ENCODE measurements at places on chromosomes 11 and 22. TPM values are rescaled to one million over a fixed set of nuclear protein-coding genes. Genes with fewer than 3 reads are reported as not detected.

- no peak for DNase-seq
- H3K36me3 ChIP-seq = no peaks in the 10 kb centered on the region
- no peak overlapping the region for H3K4me3 ChIP-seq
- no peak overlapping the region for H3K27ac ChIP-seq
- no peaks in the 10 kb centered on the region for H3K4me1 ChIP-seq
Measured at GRCh38 chr22:50691521-50691920, 18.9 kb downstream of the SHANK3 start.

DNA sequence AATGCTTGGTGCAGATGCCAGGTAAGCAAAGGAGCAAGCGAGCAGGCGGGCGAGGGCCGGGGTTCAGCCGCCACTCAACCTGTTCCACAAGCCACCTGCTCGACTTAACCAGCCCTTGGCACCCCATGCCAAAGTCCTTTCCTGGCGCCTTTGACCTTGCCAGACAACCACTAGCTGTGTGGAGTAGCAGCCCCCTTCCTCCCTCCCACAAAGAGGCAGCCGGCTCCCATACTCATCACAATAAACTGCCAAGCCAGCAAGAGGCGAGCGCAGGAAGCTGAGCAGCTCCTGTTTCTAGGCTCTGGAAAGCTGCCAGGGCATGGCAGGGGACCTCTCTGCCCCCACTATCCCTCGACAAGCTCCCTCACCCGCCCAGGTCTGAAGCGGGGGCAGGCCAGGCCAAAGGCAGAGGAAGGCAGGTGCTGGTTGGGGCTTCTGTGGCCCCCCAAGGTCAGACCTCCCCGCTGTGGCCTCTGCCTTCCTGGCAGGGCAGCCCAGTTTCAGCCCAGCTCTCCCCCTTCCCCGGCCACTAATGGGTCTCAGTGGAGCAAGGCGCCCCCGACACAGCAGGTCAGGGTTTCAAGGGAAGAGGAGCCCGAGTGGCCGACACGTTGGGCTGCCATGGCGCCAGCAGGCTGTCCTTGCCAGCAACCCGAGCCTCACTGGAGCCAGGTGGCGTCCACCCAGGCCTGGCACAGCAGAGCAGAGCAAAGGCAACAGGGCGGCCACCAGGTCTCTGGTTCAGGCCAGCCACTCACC lies 15.3 kb downstream of the MACROD1 start:
- H3K27me3 ChIP-seq = no peaks in the 10 kb centered on the region
- H3K4me3 ChIP-seq = no peak overlapping the region
- H3K36me3 ChIP-seq = no peaks in the 10 kb centered on the region
- H3K4me1 ChIP-seq = no peaks in the 10 kb centered on the region
- no peak for DNase-seq

GRCh38 chr22:37186997-37187522 lies 987 bp downstream of the C1QTNF6 start:
- H3K27me3 ChIP-seq = no peaks in the 10 kb centered on the region
- H3K36me3 ChIP-seq = no peaks in the 10 kb centered on the region
- H3K27ac ChIP-seq = no peak overlapping the region

DNA sequence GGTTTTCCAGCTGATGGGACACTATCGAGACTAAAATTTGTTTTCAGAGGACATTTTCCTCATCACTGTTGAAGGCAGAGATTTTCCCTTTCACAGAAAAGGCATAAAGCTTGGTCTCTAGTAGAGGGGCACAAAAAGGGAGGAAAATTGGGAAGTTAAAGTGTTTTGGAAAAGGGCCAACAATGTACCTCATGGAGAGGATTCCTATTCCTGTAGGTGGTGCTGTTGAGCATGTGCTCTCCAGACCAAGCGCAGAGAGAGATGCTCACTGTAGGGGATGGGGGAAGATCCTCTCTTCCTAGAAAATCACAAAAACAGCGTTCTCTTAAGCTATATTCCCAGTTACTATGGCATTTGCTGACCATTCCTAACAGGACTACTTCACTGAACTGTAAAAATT lies 44.9 kb downstream of the OR4C46 start:
- DNase-seq = no peak
- H3K36me3 ChIP-seq = no peaks in the 10 kb centered on the region
- no peak overlapping the region for H3K4me3 ChIP-seq
- H3K27ac ChIP-seq = no peak overlapping the region
- H3K4me1 ChIP-seq = no peaks in the 10 kb centered on the region
- no peaks in the 10 kb centered on the region for H3K27me3 ChIP-seq

- H3K27ac ChIP-seq = peak overlapping the region; percentile 14
- H3K4me1 ChIP-seq = peaks cover 48% of the 10 kb centered on the region
Measured at GRCh38 chr11:86138958-86139357, 70.1 kb upstream of the PICALM start.

DNA sequence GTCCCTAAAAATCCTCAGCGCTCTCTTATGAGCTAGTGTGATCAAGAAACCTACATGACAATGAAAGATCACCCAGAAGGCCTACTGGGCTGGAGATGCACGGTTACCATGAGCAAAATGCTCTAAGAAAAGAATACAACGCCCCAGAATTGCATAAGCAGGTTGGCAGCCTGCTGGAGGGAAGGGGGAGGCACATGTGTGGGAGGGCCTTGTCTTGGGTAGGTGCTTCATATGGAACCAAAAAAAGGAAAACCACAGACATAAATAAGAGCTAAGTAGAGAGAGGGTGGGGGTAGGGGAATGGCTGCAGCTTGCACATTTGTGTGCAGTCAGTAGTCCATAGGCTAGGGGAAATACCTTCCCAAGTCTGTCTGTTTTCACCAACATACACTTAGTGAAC lies 2.8 kb downstream of the SIAE start:
- no peak overlapping the region for H3K4me3 ChIP-seq
- no peak overlapping the region for H3K27ac ChIP-seq
- DNase-seq = no peak
- H3K36me3 ChIP-seq = no peaks in the 10 kb centered on the region
- peaks cover 36% of the 10 kb centered on the region for H3K4me1 ChIP-seq
- H3K27me3 ChIP-seq = no peaks in the 10 kb centered on the region

GRCh38 chr11:122848186-122848585 lies 9.9 kb downstream of the CRTAM start:
- H3K36me3 ChIP-seq = no peaks in the 10 kb centered on the region
- no peak for DNase-seq
- H3K4me1 ChIP-seq = peaks cover 92% of the 10 kb centered on the region
- no peak overlapping the region for H3K27ac ChIP-seq
- H3K4me3 ChIP-seq = no peak overlapping the region

- H3K27me3 ChIP-seq = no peaks in the 10 kb centered on the region
- no peaks in the 10 kb centered on the region for H3K4me1 ChIP-seq
- no peak for DNase-seq
- no peak overlapping the region for H3K4me3 ChIP-seq
- H3K27ac ChIP-seq = no peak overlapping the region
Measured at GRCh38 chr11:72705442-72706365, 31.5 kb upstream of the PDE2A start.

- no peaks in the 10 kb centered on the region for H3K4me1 ChIP-seq
- DNase-seq = no peak
- H3K36me3 ChIP-seq = no peaks in the 10 kb centered on the region
- no peaks in the 10 kb centered on the region for H3K27me3 ChIP-seq
Measured at GRCh38 chr22:37443977-37444376, 16.7 kb upstream of the ELFN2 start.

- H3K4me1 ChIP-seq = no peaks in the 10 kb centered on the region
- H3K27me3 ChIP-seq = no peaks in the 10 kb centered on the region
- no peak overlapping the region for H3K27ac ChIP-seq
- DNase-seq = no peak
- H3K36me3 ChIP-seq = peaks cover 11% of the 10 kb centered on the region
Measured at GRCh38 chr11:78109081-78110015, 29.7 kb upstream of the NDUFC2 start.

DNA sequence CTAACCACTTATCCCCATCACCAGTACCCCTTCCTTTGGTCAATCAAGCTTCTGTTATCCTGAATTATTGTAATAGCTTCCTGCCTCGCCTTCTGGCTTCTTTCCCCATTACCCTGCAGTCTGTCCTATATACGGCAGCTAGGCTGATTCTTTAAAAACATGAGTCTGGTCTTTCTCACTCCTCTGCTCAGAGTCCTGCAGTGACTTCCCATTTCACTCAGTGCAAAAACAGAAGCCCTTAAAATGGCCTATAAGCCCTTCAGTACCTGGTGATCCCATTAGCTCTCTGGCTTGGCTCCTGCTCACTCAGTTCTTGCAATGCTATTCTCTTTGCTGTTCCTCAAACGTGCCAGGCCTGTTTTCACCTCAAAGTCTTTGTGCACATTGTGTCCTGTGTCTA lies 58.4 kb downstream of the JRKL start:
- H3K27ac ChIP-seq = no peak overlapping the region
- no peak for DNase-seq
- H3K4me1 ChIP-seq = no peaks in the 10 kb centered on the region
- no peak overlapping the region for H3K4me3 ChIP-seq
- no peaks in the 10 kb centered on the region for H3K27me3 ChIP-seq

GRCh38 chr11:120681434-120682331 lies 170.1 kb downstream of the GRIK4 start:
- no peak overlapping the region for H3K4me3 ChIP-seq
- no peaks in the 10 kb centered on the region for H3K4me1 ChIP-seq
- no peak for DNase-seq
- no peaks in the 10 kb centered on the region for H3K27me3 ChIP-seq
- no peak overlapping the region for H3K27ac ChIP-seq

DNA sequence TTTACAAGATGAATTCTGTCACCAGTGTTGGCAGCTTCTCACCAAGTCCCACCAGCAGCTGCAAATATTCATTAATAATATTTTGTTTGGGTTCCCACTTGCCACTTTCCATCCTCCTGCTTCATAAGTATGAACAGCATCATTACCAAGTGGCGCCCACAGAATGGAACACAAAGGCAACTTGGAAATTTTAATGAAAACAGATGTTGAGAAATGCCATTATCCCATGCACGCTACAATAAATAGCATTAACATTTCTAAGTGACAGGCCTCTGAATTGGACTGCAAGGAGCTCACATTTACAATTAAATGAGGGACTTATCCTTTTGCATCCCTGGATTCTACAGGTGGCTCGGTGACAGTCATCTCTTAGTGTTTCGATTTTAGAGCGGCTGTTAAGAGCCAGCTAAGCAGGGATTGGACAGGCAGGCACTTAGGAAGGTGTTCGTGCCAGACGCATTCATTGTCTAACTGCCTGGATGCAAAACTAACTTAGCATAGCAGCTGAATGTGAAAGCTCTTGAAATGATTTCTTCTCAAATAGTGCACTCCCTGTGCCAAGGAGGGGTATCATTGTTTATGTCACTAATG lies 170.3 kb downstream of the KIRREL3 start:
- H3K27ac ChIP-seq = no peak overlapping the region
- DNase-seq = no peak
- H3K4me3 ChIP-seq = no peak overlapping the region
- H3K27me3 ChIP-seq = no peaks in the 10 kb centered on the region
- H3K4me1 ChIP-seq = no peaks in the 10 kb centered on the region

DNA sequence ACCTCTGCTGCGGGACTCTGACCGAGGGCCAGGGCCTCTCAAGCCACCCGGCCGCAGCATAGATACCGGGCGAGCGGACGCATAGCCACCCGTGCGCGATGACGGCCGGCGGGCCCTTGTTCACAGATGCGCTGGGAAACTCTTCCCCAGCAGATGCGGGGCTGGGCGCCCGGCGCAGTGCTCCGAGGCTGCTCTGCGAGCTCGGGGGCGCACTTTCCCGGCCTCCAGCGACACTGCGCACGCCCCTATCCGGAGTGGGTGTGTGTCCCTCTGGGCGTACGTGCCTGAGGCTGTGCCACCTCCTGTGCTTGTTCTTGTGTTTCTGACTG lies 104.7 kb upstream of the E2F8 start:
- H3K4me1 ChIP-seq = no peaks in the 10 kb centered on the region
- H3K36me3 ChIP-seq = no peaks in the 10 kb centered on the region
- no peak for DNase-seq
- H3K27me3 ChIP-seq = peaks cover 26% of the 10 kb centered on the region
- H3K4me3 ChIP-seq = no peak overlapping the region

GRCh38 chr11:12862696-12863469 lies 146.2 kb upstream of the RASSF10 start:
- peaks cover 4% of the 10 kb centered on the region for H3K27me3 ChIP-seq
- no peaks in the 10 kb centered on the region for H3K4me1 ChIP-seq
- no peaks in the 10 kb centered on the region for H3K36me3 ChIP-seq
- DNase-seq = no peak
- no peak overlapping the region for H3K4me3 ChIP-seq

DNA sequence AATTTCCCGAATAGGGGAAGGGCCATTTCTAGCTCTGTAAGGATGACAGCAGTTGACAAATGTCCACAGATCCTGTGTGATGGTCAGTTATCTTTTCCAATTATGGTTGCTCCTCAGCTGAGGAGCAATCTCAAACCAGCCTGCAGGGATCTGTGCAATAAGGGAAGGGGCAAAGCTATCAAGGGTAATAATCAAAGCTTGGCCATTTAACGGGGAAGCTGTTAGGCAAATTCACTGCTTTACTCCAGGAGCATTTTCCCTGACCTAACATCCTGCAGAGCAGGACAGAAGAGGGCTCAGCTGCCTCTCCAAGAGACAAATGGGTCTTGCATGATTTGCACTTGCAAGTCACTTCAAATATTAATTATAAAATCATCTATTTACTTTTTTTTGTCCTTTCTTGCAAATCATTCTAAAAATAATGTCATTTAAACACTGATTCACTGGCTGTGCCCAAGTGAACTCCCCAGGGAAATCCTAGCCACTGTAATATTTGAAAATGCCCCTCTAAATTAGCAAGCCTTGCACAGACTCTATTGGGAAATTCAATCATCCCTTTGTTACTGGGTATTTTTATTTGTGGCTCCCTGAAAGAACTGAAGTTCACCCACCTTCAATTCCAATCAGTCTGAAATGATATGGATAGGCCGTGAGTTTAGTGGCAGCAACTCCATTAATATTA lies 1256.7 kb downstream of the LRRC4C start:
- DNase-seq = no peak
- no peak overlapping the region for H3K27ac ChIP-seq
- H3K27me3 ChIP-seq = no peaks in the 10 kb centered on the region
- no peak overlapping the region for H3K4me3 ChIP-seq

DNA sequence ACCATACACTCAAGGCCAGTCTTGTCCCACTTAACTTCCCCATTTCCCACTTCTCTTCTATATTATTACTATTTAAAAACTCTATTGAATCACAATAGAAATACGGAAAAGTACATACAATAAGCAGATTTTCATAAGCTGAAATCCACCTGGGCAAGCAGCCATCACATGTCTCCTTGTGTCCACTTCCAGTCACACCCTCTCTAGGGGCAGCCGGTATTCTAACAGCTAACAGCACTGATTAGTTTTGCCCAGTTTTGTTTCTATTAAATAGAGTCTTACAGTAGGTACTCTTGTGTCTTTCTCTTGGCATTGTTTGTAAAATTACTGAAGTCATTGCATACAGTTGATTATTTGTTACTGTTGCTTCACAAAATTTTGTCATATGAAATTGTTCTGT lies 37.8 kb downstream of the PPP6R3 start:
- no peaks in the 10 kb centered on the region for H3K36me3 ChIP-seq
- no peaks in the 10 kb centered on the region for H3K27me3 ChIP-seq
- DNase-seq = no peak
- no peak overlapping the region for H3K27ac ChIP-seq

The STIM1 gene
- total RNA-seq = 45.6 TPM

The IGF2 gene
- total RNA-seq = 3.5 TPM

The GLB1L3 gene
- 3.0 TPM for total RNA-seq

The OR6T1 gene
- total RNA-seq = not detected

The RIMBP3B gene
- 0.39 TPM for total RNA-seq

The PKP3 gene
- not detected for total RNA-seq

The GAS2 gene
- 2.7 TPM for total RNA-seq

The DGAT2 gene
- total RNA-seq = 5.6 TPM
